ENCODE measurements at places on chromosomes 3 and 15.

GRCh38 chr3:102593812-102594602 lies 159.2 kb downstream of the ZPLD1 start:
- no peak for DNase-seq

GRCh38 chr3:62621176-62621575 lies 247.8 kb upstream of the FEZF2 start:
- no peak for DNase-seq

GRCh38 chr3:141530415-141530768 lies 43.6 kb downstream of the RASA2 start:
- no peak for DNase-seq

- DNase-seq, result no peak
Measured at GRCh38 chr3:18556001-18556408, 130.9 kb upstream of the SATB1 start.

- DNase-seq, result no peak
Measured at GRCh38 chr3:107284612-107285011, 92.6 kb upstream of the CCDC54 start.

- no peak for DNase-seq
Measured at GRCh38 chr15:77002954-77003912, 8.3 kb downstream of the PSTPIP1 start.

DNA sequence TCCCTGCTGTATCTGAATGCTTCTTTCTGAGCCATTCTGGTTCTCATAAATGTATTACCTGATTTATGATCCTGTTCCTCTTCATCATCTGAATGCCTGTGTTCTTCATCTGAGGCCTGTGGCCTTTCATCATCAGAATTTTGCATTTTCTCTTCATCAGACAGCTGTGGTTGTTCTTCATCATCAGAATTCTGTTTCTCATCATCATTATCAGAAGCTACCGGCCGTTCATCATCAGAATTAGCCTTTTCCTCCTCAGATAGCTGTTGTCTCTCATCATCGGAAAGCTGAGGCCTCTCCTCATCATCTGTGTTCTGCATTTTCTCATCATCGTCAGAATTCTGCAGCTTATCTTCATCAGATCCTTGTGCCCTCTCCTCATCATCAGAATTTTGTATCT lies 5.9 kb downstream of the LEO1 start:
- DNase-seq, result no peak

GRCh38 chr3:156583469-156583868 lies 28.6 kb upstream of the SSR3 start:
- DNase-seq, result no peak

- DNase-seq, result no peak
Measured at GRCh38 chr3:122074621-122075265, 19.6 kb downstream of the CD86 start.

- DNase-seq, result peak; percentile 74
Measured at GRCh38 chr15:99452728-99453636, 112.8 kb upstream of the MEF2A start.
